Ascending aorta (tissue), 2 donors: ENCODE measurements at places on chromosomes 13 and 19.

DNA sequence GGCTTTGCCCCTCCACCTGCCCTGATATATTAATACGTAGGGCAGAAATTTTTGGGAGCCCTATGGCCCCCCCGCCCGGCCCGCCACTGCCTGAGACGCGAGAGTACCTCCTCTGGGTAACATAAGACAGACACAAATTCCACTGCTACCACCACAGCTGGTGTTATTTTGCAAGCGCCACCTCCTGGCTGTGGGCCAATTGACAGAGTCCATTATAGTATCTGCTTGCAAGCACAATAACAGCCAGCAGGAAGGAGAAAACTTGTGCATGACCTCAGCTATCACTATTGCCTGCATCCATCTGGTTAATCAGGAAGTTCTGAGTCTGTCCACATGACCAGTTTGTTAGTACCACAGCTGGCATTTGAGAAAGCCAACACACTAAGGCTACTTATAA lies 25.3 kb upstream of the OR10H2 start:
- H3K27me3 ChIP-seq, result no peaks in the 10 kb centered on the region
- H3K36me3 ChIP-seq, result no peaks in the 10 kb centered on the region
- no peaks in the 10 kb centered on the region for H3K4me1 ChIP-seq
- no peak overlapping the region for H3K4me3 ChIP-seq
- peak; percentile 29 for DNase-seq

DNA sequence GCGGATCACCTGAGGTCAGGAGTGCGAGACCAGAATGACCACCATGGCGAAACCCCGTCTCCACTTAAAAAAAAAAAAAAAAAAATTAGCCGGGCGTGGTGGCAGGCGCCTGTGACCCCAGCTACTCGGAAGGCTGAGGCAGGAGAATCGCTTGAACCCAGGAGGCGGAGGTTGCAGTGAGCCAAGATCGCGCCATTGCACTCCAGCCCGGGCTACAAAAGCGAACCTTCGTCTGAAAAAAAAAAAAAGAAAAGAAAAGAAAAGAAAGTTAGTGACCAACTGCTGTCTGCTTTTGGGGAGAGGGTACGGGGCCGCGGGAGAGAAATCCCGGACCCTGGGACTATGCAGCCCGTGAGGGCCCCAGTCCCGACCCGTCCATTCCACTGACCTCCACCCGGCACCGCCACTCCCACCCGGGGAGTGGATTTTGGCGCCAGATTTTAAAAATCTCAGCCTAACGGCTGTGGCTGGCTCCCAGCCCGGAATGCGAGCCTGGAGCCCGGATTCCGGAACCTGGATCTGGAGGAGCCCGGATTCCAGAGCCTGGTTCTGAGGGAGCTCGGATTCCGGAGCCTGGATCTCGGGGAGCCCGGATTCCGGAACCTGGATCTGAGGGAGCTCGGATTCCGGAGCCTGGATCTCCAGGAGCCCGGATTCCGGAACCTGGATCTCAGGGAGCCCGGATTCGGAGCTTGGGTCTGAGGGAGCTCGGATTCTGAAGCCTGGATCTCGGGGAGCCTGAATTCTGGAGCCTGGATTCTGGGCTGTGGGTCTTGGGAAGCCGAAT lies 6.1 kb upstream of the LMNB2 start:
- H3K4me1 ChIP-seq, result peaks cover 7% of the 10 kb centered on the region
- no peaks in the 10 kb centered on the region for H3K27me3 ChIP-seq
- H3K4me3 ChIP-seq, result peak overlapping the region; percentile 51
- H3K27ac ChIP-seq, result peak overlapping the region; percentile 60

- no peaks in the 10 kb centered on the region for H3K4me1 ChIP-seq
- no peaks in the 10 kb centered on the region for H3K27me3 ChIP-seq
- DNase-seq, result no peak
Observed at GRCh38 chr13:20311596-20311995, 79.5 kb upstream of the GJB6 start.

DNA sequence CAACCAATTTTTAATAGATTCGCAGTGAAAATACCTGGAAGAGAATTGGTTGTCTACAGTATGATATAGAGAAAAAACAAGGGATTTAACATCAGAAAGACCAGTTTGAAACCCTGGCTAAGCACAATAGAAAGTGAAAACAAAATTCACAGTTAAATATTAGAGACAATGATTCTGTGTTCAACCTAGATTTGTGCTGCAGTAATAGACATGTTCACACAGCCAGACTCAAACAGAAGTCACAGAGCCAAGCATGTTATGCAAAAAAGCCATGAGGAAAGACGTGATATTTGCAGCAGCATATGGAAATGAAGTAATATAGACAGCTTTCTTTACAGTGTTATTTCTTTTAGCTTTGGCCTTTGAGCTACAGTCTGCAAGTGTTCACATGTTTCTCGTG lies 48.1 kb downstream of the SCEL start:
- no peak overlapping the region for H3K4me3 ChIP-seq
- H3K27ac ChIP-seq, result no peak overlapping the region
- H3K4me1 ChIP-seq, result no peaks in the 10 kb centered on the region
- no peaks in the 10 kb centered on the region for H3K27me3 ChIP-seq

DNA sequence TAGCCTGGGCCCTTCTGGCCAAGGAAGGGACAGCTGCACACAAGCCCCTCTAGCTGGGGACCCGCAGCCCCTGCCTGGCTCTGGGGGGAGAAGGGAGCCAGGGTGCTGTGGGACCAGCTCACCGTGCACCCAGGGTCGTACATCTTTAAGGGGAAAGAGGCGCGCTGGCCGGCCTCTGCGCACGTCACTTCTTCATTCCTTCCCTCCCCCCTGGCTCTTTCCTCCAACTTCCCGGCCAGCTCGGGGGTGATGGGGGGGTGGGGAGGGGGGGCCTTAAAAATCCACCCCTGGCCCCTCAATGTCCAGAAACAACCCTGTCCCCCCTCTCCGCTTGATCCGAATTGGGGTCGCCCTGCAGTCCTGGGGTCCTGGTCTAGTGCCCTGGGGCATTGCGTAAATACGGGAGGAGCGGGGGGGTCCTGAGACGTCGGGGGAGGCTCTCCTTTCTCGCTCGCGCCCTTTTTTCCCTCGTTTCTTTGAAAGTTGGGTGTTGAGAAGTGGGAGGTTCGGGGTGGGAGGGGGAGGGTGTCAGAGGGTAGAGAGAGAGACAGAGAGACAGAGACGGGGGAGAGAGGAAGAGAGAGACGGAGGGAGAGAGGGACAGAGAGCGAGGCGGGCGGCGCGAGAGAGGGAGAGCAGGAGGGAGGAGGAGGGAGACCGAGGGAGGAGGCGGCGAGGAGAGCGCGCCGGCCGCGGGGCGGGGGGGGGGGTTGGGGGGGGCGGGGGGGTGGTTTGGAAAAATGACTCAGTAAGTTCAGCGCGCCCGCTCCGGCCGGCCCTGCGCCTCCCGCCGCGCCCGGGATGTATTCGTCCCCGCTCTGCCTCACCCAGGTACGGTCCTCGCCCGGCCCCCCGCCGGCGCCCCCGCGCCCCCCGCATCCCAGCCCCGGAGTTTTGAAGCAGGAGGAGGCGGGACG lies at the start of gene NFIC:
NFIC (plus strand) TSS at position 748 of the 917 bp plus-strand sequence; CDS start at position 802, 54 bp downstream.
- peak within 1 kb of the TSS; percentile 99 for H3K4me3 ChIP-seq
- peak within 1 kb of the TSS; percentile 100 for H3K27ac ChIP-seq
- H3K36me3 ChIP-seq, result no peaks in the 10 kb centered on the region

GRCh38 chr13:59750860-59751259 lies 412.9 kb downstream of the DIAPH3 start:
- peak overlapping the region; percentile 32 for H3K4me3 ChIP-seq
- no peak for DNase-seq
- H3K36me3 ChIP-seq, result no peaks in the 10 kb centered on the region
- no peak overlapping the region for H3K27ac ChIP-seq

DNA sequence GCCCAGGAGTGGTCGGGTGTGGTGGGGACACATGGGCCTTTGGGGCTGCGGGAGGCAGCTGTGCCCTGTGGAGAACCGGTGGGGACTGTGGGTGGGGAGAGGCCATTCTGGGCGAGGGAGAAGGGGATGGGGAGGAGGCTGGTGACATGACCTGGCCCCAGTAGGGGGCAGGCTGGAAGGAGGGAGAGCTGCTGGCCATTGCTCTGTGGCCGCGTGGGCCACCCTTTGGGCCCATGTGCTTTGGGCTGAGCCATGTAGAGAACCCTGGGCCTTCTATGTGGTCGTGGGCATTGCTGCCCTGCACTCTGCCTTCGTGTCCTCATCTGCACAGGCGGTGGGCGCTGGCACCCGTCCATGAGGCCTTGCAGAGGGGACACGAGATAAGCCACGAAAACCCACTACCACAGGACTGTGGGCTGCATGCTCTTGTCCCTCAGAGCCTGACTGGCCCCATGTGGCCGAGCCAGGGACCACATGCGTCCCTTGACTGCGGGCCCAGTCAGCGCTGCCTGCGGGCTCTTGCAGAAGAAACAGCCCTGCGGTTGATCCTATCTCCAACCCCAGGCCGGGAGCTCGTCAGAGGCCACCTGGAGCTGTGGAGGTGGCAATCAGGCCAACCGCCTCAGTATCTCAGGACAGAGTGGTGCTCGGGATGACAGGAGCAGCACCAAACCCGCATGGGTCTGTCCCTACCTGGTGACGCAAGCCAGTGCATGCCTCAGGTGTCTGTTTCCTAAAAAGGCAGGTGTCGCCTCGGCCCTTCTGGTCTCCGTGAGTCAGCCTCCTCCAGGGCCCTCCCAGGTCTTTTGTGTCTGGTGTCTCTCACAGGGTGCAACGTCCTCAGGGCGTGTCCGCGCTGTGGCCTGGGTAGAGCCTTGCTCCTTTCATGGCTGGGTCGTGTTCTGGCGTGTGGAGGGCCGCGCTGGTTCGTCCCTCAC lies 14.3 kb downstream of the FZR1 start:
- H3K27me3 ChIP-seq, result no peaks in the 10 kb centered on the region
- no peak for DNase-seq
- H3K4me1 ChIP-seq, result no peaks in the 10 kb centered on the region
- no peak overlapping the region for H3K27ac ChIP-seq
- peaks cover 20% of the 10 kb centered on the region for H3K36me3 ChIP-seq

DNA sequence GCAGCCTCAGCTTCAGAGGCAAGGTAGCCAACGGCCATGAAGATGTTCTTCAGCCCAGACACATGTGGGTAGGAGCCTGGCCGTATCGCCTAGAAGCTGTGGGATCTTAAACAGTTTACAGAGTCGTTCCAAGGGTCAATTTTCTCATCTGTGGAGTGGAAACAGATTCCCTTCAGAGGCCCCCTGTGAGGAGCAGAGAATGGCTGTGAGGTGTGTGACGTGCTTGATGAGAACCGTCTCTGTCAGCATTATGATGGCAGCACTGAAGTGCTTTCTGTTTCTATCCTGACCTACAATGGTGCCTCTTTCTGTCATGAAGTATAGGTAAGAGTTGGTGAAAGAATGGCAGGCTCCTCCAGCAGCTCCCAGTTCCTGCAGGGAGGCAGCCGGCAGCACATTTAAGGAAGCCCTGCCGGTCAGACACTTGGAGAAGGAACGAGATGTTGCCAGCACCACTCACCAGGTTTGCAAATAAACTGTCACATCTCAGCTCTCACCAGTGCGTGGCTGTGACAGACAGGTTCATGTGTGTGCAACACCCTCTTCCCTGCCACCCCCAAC lies 277.3 kb downstream of the FOXO1 start:
- no peaks in the 10 kb centered on the region for H3K4me1 ChIP-seq
- DNase-seq, result no peak
- H3K4me3 ChIP-seq, result no peak overlapping the region

- H3K27ac ChIP-seq, result peak overlapping the region; percentile 83
- peaks cover 4% of the 10 kb centered on the region for H3K36me3 ChIP-seq
- no peaks in the 10 kb centered on the region for H3K27me3 ChIP-seq
- H3K4me3 ChIP-seq, result peak overlapping the region; percentile 99
- DNase-seq, result peak; percentile 88
- H3K4me1 ChIP-seq, result peaks cover 19% of the 10 kb centered on the region
Observed at GRCh38 chr19:45091031-45091923, 1.7 kb upstream of the PPP1R37 start.

- H3K27me3 ChIP-seq, result no peaks in the 10 kb centered on the region
- no peak within 1 kb of the TSS for H3K27ac ChIP-seq
- H3K4me1 ChIP-seq, result peaks cover 4% of the 10 kb centered on the region
- H3K36me3 ChIP-seq, result no peaks in the 10 kb centered on the region
Observed at GRCh38 chr19:51372649-51373504, at the start of gene NKG7. TSS of gene NKG7 (minus strand) at chr19:51372654. CDS start at chr19:51372535, 119 bp downstream.

DNA sequence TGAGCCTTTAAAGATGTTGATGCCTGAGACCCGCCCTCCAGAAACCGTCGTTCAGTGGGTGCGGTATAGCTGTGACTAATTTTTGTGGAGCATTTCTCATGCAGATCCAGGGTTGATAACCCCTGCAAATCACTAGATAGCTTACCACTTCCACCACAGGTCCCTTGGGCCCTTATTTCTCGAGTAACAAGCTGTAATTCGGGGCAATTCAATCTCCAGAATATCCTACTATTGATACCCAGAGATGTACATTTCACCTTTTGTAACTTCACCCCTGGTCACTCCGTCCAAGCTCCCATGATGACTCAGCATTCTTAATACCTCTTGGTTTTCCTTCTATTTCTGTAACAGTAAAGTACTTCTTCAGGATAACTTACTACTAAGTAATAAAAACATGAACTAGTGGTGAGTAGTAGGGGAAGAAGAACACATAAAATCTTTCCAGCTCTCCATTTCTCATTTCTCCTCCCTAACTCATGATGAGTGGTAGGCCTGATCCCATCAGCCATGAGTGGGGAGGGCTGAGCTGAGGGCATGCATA lies 71.9 kb upstream of the UBL3 start:
- H3K4me1 ChIP-seq, result peaks cover 15% of the 10 kb centered on the region
- H3K4me3 ChIP-seq, result no peak overlapping the region
- no peaks in the 10 kb centered on the region for H3K36me3 ChIP-seq
- H3K27me3 ChIP-seq, result no peaks in the 10 kb centered on the region

GRCh38 chr13:83929157-83929556 lies 46.9 kb upstream of the SLITRK1 start:
- no peaks in the 10 kb centered on the region for H3K4me1 ChIP-seq
- DNase-seq, result no peak

- no peak for DNase-seq
- H3K27ac ChIP-seq, result no peak overlapping the region
- H3K36me3 ChIP-seq, result no peaks in the 10 kb centered on the region
- H3K4me1 ChIP-seq, result no peaks in the 10 kb centered on the region
Observed at GRCh38 chr13:86464193-86464592, 665.0 kb upstream of the SLITRK6 start.

DNA sequence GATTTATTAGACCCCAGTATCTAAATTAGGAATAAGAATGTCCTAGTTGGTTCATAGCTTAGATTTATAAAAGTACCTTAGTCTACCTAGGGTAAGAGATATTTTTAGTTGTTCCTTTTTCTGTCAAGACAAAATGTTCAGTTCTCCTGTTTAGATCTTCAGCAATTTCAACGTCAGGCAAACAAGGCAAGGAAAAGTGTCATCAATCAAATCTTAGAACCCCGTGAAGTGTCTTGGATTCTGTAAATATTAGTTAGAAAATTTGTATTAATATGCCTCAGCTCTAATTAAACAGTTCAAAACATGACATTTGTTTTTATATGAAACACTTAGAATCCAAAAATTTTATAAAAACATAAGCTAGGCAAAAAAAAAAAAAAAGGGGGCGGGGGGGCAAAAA lies 296.6 kb downstream of the PCDH9 start:
- no peak overlapping the region for H3K4me3 ChIP-seq
- H3K36me3 ChIP-seq, result no peaks in the 10 kb centered on the region
- no peak for DNase-seq
- H3K27me3 ChIP-seq, result no peaks in the 10 kb centered on the region
- H3K4me1 ChIP-seq, result no peaks in the 10 kb centered on the region
